Right atrium auricular region (tissue), 2 donors: ENCODE measurements at places on chromosomes 1 and 21. TPM values are rescaled to one million over a fixed set of nuclear protein-coding genes. Genes with fewer than 3 reads are reported as not detected.

DNA sequence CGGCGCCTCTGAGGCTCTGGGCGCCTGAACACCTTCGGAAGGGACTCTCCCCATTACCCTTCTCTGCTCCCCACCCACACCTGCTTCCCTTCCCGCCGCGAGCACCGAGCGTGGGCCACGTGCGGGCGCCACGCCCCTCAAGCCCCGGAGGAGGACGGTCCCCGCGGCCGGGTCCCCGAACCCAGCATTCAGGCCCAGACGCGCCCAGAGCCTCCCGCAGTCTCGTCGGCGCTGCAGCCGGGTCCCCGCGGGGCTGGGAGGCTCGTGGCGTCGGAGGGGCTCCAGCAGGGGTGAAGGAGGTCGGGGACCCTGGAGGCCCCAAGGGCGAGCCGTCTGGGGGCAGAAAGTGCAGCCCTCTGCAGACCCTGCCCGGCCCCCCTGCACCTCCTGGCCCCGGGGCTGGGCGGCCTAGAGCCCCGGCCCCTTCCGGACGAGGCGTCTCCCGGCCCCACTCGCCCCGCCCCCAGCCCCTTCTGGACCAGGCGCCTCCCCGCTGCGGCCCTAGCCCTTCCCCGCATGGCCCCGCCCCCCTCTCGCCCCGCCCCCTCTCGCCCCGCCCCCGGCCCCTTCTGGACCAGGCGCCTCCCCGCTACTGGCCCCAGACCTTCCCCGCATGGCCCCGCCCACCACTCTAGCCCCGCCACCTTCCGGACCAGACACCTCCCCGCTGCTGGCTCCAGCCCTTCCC lies 378 bp upstream of the SMIM1 start:
- DNase-seq, result peak; percentile 83

- no peak for DNase-seq
Measured at GRCh38 chr1:10728595-10729410, 67.6 kb downstream of the CASZ1 start.

- no peak for DNase-seq
Measured at GRCh38 chr1:64240206-64240605, 36.8 kb downstream of the UBE2U start.

DNA sequence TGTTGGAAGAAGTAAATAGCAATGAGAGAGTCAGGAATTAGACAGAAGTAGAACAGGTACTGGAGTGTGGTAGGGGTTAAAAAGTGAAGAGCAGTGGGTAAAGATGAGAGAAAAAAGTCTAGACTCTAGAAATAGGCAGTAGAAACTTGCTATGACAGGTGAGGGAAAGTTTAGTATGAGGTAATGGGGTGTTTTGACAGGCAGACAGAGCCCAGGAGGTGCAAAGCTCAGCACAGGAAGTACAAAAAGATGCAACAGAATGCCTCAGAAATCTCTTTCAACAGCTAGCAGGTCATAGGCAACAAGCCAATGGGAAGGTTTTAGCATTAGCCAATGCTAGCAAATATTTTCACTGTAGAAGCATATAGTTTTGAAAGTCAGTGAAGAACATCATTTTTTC lies 319.1 kb upstream of the SGIP1 start:
- DNase-seq, result no peak

GRCh38 chr1:65420590-65421350 lies at the start of the genes LEPR and LEPROT:
Gene LEPR, plus strand, starts transcription at chr1:65420668. Its CDS starts 144,898 bp downstream, at chr1:65565566.
Gene LEPROT, plus strand, starts transcription at chr1:65420668. Its CDS starts 57 bp downstream, at chr1:65420725.
- no peak for DNase-seq

DNA sequence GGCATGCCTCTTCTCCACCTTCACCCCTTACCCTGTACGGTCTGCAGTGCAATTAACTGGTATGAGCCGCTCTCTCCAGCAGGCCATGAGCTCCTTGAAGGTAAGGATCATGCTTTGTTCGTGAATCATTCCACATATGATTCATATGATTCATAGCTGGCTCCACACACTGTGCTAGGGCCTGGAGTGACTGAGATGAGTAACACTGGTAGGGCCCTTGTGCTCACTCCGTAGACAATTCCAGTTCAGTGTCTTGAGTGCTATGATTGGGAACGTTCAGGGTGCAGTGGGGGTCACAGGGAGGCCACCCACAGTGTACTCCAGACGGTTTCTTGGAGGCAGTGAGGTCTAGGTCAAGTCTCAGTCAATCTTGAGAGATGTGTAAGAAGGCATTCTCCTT lies 239.8 kb downstream of the LMX1A start:
- DNase-seq, result no peak

The F13B gene
- not detected for total RNA-seq
